ENCODE measurements at places on chromosomes 12 and 14.

DNA sequence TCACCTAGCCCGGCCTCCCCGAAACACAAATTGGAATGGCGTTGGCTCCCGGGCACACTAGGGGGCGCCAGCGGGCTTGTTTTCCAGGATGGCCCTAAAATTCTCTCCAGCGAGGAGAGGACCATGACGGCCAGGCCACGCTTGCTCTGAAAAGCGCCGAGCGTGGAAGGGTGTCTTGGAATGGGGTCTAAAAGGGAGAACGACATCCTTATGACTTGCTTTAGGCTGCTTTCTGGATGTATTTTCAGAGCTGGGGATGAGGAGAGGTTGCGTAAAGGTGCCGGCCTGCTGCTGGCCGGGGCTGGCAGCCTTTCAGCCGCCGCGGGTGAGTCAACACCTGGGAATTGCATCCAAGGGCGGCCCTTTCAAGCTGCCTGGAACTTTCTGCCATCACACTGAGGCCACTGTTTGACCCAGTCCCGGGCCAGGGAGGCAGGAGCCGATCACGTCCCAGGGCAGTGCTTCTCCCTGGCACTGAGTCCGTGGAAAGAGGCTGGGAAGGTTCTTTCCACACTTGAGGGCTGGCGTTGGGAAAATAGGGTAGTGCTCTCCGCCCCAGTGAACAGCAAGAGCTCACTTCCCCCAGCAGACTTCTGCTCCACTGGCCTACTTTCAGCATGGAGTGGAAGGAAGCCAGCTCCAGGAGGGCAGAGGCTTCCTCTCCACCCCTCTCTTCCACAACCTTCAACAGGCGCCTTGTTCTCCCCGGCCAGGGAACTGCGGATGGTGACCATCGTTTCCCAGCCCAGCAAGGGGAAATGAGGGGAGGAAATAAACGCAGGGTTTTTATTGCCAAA, 216.2 kb downstream of the TTC8 start:
- peak overlapping the region; percentile 87 for H3K27ac ChIP-seq

GRCh38 chr12:51717326-51717925, 126.4 kb downstream of the SCN8A start:
- no peaks in the 10 kb centered on the region for H3K27me3 ChIP-seq
- peaks cover 3% of the 10 kb centered on the region for H3K4me1 ChIP-seq
- no peak for DNase-seq
- no peak overlapping the region for H3K4me3 ChIP-seq
- H3K27ac ChIP-seq, result no peak overlapping the region
- no peaks in the 10 kb centered on the region for H3K36me3 ChIP-seq

DNA sequence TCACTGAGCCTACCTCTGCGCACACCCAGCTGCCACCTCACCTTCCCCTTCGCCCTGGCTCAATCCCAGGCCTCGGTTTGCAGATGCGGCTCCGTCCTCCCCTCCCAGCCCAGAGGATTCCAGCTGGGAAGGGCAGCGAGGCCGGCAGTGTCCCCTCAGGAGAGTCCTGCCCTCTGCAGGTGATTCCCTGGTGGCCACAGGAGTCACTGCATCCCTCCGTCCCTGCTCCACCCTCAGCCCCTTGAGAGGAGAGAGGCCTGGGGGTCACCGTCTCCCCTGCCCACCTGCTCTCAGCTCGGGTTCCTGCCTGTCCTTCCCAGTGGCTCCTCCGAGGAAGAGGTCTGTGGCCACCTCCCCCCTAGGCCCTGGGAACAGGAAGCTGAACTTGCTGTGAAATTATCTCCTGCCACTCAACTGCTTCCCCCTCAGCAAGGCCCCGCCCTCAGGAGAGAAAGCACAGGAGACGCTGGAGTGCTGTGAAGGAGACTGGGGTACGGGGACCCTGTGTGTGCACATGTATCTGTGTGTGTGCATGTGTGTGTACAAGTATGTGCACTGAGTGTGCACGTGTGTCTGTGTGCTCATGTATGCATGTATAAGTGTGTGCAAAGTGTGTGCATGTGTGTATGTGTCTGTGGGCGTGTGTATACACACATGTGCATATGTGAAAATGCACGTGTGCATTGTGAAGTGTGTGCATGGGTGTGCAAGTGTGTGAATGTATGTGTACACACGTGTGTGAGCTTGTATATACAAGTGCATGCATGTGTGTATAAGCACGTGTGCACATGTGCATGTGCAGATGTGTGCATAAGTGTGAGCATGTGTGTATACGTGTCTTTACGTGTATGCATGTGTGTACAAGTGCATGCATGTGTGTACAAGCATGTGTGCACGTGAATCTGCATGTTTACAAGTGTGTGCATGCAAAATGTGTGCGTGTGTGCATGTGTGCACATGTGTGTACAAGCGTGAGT, 13.2 kb upstream of the GALNT9 start:
- H3K4me3 ChIP-seq, result no peak overlapping the region
- H3K4me1 ChIP-seq, result no peaks in the 10 kb centered on the region
- H3K27me3 ChIP-seq, result peaks cover 87% of the 10 kb centered on the region
- H3K36me3 ChIP-seq, result no peaks in the 10 kb centered on the region
- no peak overlapping the region for H3K27ac ChIP-seq

DNA sequence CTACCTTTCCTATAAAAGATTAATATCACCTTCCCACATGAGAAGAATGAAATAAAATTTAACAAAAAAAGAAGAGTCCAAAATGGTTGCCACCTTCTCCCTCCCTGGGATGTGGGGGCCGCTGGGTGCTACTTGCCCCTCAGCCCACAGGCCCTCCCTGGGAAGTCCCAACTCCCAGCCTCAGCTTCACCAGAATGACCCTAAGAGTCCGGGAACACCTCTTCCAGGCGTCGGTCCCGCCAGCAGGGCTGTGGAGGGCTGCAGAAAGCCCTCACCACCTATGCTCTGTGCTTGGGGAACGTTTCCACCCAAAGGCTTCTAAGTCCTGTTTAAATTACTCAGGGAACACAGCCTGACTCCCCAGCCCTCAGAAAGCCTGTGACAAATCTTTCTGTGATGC, 71.9 kb downstream of the MOK start:
- H3K36me3 ChIP-seq, result peaks cover 48% of the 10 kb centered on the region
- no peak overlapping the region for H3K4me3 ChIP-seq
- H3K27ac ChIP-seq, result no peak overlapping the region
- DNase-seq, result no peak
- peaks cover 6% of the 10 kb centered on the region for H3K4me1 ChIP-seq
- no peaks in the 10 kb centered on the region for H3K27me3 ChIP-seq

- DNase-seq, result no peak
- H3K27ac ChIP-seq, result no peak overlapping the region
- no peaks in the 10 kb centered on the region for H3K27me3 ChIP-seq
- H3K4me1 ChIP-seq, result peaks cover 9% of the 10 kb centered on the region
- no peak overlapping the region for H3K4me3 ChIP-seq
- H3K36me3 ChIP-seq, result peaks cover 11% of the 10 kb centered on the region
Measured at GRCh38 chr12:12630850-12631249, 19.2 kb downstream of the CREBL2 start.

- H3K27ac ChIP-seq, result no peak overlapping the region
- peaks cover 3% of the 10 kb centered on the region for H3K4me1 ChIP-seq
- H3K4me3 ChIP-seq, result no peak overlapping the region
- DNase-seq, result no peak
- no peaks in the 10 kb centered on the region for H3K36me3 ChIP-seq
Measured at GRCh38 chr14:33163109-33163508, 224.4 kb downstream of the NPAS3 start.

- no peaks in the 10 kb centered on the region for H3K36me3 ChIP-seq
- H3K4me3 ChIP-seq, result no peak overlapping the region
- peaks cover 26% of the 10 kb centered on the region for H3K4me1 ChIP-seq
- no peaks in the 10 kb centered on the region for H3K27me3 ChIP-seq
- DNase-seq, result no peak
- no peak overlapping the region for H3K27ac ChIP-seq
Measured at GRCh38 chr14:76908834-76909233, 82.6 kb downstream of the LRRC74A start.

DNA sequence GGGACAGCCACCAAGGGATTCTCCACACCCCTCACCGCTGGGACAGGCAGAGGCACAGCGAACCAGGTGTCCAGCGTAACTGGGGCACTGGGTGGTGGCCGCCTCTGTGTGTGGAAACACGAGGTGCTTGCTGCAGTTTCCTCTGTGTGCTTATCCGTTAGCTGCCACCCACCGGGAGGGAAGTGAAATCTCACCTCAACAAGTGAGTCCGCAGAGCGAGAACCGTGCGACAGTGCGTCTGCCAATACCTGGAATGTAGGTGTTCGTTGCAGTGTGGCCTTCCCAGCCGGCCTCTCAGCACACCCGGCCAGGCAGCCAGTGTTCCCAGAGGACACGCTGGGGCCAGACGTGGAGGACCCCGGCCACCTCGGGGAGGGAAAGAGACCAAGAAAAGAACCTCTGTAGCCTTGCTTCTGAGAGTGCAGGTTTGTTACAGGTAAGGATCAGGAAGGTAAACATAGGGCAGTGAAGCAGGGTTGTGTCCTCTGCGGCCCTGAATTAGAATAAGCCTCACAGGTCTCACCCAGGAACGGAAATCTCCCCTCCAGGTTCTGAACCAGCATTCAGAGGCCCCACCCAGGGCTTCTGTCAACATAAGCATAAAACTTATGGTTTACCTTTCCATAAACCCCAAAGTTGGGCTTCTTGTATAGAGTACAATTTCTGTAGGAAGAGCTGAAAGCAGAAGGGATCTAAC, 1.5 kb downstream of the BCL2L14 start:
- no peaks in the 10 kb centered on the region for H3K36me3 ChIP-seq
- DNase-seq, result no peak
- no peaks in the 10 kb centered on the region for H3K4me1 ChIP-seq
- no peak overlapping the region for H3K4me3 ChIP-seq
- no peak overlapping the region for H3K27ac ChIP-seq
- H3K27me3 ChIP-seq, result peaks cover 3% of the 10 kb centered on the region

DNA sequence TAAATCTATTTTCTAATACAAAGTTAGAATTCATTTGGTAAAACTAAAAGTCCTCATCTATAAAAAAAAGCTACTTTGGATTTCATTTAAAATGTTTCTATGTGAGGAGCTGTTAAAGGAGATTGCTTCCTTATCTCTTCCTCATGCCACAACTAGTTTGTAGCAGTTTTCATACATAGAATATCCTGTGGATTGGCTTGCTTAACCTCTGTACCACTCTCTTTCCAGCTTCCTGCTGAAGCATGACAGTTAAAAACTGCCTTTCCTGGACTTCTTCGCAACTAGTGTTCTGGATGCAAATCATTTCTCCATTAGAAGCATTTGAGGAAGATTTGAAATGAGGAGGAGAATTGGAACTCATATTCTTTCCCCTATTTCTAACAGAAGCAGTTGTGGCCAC, 49.6 kb downstream of the ST8SIA1 start:
- no peak for DNase-seq
- H3K27me3 ChIP-seq, result no peaks in the 10 kb centered on the region
- H3K4me3 ChIP-seq, result no peak overlapping the region
- H3K4me1 ChIP-seq, result no peaks in the 10 kb centered on the region
- no peak overlapping the region for H3K27ac ChIP-seq

DNA sequence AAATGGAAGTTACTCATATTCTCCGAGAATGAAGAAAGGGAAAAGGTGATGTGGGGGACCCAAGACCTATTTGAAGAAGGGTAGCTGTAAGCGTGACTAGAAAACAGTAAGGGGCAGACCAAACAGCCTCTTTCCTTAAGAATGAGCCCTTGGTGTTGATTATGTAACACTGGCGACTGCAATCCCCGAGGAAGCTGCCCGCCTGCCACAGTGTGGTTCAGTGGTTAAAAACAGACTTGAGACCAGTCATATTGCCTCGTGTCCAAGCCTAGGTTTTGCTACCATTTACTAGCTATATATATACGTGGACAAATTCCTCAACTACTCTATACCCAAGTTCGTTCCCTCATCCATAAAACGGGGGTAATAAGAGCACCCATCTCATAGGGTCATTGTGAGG, 49.1 kb downstream of the SSPN start:
- H3K4me1 ChIP-seq, result no peaks in the 10 kb centered on the region
- H3K27ac ChIP-seq, result no peak overlapping the region
- no peak for DNase-seq
- no peaks in the 10 kb centered on the region for H3K36me3 ChIP-seq

GRCh38 chr14:50998612-50999011, 54.3 kb upstream of the PYGL start:
- no peaks in the 10 kb centered on the region for H3K36me3 ChIP-seq
- H3K4me3 ChIP-seq, result no peak overlapping the region
- H3K27ac ChIP-seq, result no peak overlapping the region
- no peaks in the 10 kb centered on the region for H3K4me1 ChIP-seq
- H3K27me3 ChIP-seq, result no peaks in the 10 kb centered on the region
- DNase-seq, result no peak

DNA sequence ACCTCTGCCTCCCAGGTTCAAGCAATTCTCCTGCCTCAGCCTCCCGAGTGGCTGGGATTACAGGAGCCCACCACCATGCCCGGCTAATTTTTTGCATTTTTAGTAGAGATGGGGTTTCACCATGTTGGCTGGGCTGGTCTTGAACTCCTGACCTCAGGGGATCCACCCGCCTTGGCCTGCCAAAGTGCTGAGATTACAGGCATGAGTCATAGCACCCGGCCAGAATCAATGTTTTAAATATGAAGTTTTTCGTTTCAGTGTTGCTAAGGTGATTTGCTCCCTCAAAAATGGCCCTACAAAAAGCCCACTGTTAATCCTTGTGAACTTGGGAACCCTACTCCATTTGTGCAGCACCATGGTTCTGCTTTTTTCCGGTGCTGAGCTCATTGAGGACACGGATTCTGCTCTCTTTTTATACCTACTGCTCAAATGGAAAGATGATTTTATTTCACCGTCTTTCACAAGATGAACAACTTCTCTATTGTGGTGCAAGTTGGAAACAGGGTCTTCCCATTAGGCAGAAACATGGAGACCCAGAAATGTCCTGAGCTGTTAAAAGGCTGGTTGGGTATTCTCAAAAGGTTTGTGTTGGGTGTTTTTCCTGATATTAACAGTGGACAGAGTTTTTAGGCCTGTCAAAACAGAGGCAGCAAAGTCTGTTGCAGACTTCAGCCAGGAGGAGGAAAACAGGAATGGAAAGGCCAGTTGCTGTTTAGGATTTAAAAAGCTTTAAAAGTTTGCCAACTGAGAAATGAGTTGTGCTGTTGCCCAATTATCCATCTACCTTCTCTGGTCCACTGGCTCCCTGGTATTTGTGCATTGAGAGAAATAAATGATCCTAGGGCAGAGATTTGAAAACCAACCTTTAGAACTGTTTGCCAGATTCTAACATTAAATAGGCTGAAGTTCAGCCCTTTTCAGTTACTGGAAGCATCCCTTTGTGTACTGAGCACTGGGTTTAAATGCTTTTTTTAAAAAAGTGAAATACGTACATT, 85.8 kb downstream of the ATP23 start:
- no peaks in the 10 kb centered on the region for H3K27me3 ChIP-seq
- no peaks in the 10 kb centered on the region for H3K36me3 ChIP-seq
- no peak overlapping the region for H3K27ac ChIP-seq
- no peak overlapping the region for H3K4me3 ChIP-seq

Data from tibial artery (tissue), 4 donors.